ENCODE measurements at places on chromosomes 5 and 9. TPM values are rescaled to one million over a fixed set of nuclear protein-coding genes. Genes with fewer than 3 reads are reported as not detected.

- H3K27me3 ChIP-seq, result no peaks in the 10 kb centered on the region
- H3K27ac ChIP-seq, result no peak overlapping the region
- no peaks in the 10 kb centered on the region for H3K36me3 ChIP-seq
- no peak for DNase-seq
Measured at GRCh38 chr9:104121022-104121421, 26.9 kb downstream of the SMC2 start.

DNA sequence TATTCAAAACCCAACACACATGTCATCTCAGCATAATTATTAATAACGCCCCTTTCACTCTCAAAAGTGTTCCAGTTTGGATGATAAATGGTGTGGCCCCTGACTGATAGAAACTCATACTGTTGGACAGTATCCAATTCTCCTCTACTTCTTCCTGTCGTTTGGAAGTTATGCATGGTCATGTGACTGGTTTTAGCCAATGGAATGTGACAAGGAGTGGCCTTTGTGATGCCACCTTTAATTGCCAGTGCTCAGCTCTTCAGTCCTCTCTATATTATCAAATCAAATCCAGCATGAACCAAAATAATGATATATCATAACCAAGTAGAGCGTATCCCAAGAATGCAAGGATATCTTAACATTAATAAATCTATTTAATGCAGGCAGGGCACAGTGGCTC is 117.8 kb upstream of the SPIN1 start:
- no peak overlapping the region for H3K4me3 ChIP-seq
- H3K27me3 ChIP-seq, result no peaks in the 10 kb centered on the region
- H3K36me3 ChIP-seq, result no peaks in the 10 kb centered on the region
- H3K4me1 ChIP-seq, result 0 out of 2 replicates have a peak, but pooled peaks cover 4% of the 10 kb centered on the region

- DNase-seq, result no peak
- peaks cover 2% of the 10 kb centered on the region for H3K36me3 ChIP-seq
- H3K4me3 ChIP-seq, result no peak overlapping the region
- H3K27ac ChIP-seq, result peak overlapping the region; percentile 1
- peaks cover 41% of the 10 kb centered on the region for H3K4me1 ChIP-seq
Measured at GRCh38 chr5:150498501-150498900, 9.4 kb upstream of the NDST1 start.

DNA sequence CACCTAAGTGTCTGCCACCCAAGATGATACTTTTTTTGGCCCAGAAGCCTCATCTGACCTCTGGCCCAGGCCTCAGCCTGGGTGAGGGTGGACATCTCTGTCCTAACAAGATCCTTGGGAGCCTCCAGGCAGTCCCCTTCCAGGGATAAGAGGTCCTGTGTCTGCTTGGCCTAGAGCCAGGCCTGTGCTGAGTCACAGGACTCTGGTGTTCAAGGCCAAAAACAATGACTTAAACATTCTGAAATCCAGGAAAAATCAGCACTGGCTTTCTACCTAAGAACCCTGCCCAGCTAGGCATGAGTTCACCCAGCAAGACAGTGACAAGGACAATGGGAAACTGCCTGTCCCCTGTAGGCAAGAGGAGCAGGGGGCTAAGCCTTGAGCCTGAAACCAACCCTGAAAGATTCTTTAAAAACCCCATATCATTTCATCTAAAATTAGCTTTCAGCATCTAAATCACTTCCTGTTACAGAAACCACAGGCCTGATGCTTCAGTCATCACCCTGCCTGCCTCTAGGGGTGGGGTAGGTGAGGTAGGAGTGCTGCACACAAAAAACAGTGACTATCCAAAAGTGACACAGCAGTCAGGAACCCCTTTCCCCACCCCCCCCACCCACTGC is 29.9 kb downstream of the CSF2 start:
- DNase-seq, result no peak
- no peak overlapping the region for H3K27ac ChIP-seq
- no peaks in the 10 kb centered on the region for H3K4me1 ChIP-seq
- no peaks in the 10 kb centered on the region for H3K36me3 ChIP-seq

The FIBCD1 gene
- total RNA-seq, result not detected

Data from Caco-2 (cell line).